ENCODE measurements at places on chromosomes 2 and 18. TPM values are rescaled to one million over a fixed set of nuclear protein-coding genes. Genes with fewer than 3 reads are reported as not detected.

DNA sequence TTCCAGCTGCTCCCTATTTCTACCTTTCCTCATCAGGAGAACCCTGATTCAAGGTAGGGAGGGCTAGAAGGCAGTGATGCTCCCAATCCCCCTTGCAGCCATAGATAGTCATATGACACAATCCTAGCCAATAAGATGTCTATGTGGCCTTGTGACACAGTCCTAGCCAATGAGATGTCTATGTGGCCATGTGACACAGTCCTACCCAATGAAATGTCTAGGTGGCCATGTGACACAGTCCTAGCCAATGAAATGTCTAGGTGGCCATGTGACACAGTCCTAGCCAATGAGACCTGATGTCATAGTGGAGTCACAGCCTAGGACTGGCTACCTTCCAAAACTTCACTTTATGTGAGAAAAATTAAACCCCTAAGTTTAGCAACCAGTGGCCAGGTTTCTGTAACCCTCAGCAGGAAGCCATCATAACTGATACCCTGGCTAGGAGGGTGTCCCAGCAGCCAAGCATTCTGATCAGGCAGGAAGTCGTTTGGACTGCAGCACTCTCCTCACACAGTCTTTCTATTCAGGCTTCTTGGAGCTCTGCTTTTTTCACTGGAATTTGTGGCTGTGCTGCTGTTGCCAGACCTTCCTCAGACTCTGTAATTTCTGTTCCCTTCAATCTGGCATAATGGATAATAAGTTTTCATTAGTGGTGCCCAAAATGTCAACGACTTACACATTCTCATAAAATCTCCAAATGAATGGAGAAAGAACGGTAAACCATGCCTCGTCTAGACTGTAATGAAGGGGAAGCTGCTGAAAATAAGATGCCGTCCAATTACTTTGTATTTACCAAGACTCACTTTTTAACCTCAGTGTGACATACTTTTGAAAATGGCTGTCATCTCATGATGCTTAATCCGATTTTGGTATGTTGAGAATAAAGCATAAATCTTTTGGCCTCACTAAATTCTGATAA is 165.0 kb upstream of the NCKAP5 start:
- DNase-seq, result no peak

DNA sequence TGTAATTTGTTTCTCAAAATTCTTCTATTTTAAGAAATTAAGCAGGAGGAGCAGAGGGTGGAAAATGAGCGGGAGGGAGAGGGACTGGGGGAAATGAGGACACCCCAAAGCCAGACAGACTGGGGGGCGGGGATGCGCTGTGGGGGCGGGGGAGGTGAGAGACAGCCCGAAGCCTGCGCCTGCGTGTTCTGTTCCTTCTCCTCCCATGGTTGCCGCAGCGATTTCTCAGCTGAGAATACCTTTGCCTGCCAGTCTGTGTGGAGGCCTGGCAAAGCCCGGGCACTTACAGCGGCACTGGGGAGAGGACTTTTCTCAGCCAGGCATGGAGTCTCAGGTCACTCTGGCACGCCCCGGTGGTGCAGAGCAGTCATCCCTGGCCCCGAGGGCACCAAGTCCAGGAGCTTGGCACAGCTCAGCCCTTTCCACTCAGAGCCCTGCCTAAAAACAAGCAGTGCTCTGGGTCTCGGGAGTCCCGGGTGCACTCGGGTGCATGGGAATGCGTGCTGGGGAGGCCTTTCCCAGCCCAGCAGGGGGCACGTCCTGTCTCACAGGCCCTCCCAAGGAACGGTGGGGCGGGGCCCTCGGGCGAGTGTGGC is 289.3 kb upstream of the HS6ST1 start:
- no peak for DNase-seq

DNA sequence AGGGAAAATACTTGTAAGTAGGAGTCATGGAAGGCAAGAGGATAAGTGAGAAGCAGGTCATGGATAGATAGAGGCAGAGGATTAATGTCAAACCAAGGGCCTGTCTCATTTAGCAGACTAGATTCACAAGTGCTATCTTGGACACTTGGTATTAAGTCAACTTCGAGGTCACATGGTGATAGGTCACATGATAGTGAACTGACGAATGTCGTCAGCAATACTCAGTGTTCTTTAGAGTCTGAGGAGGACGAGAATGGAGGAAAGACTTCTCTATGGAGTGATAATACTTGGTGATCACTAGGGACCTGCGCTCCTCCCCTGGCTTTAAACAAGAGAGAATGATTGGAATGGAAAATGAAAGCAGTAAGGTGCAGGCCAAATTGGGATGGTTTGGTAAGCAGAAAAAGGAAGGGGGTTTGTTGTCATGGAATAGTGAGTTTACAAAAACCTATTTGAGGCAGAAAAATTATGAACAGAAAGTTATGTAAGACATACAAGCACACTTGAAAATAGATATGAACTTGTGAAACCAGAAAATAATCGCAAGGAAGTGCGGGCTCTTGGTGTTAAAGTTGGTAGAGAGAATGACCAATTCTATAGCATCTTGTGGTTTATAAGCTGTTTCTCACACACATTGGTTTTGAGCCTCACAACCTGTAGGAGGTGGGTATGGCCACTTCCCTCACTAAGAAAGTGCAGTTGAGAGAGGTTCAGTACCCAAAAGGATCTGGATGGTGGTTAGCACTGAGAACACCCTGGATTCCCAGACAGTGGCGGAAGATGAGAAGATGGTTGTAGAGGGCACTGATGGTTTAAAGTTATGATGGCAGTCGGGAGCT is 141.5 kb downstream of the WDSUB1 start:
- no peak for DNase-seq

IL1RN gene
- 1.5 TPM for polyA plus RNA-seq

PMAIP1 gene
- polyA plus RNA-seq, result 2.7 TPM

DOK6 gene
- 17.5 TPM for polyA plus RNA-seq

GRCh38 chr2:95292623-95293260 is 4.4 kb upstream of the KCNIP3 start:
- DNase-seq, result no peak

Data from right lung (tissue), 10 donors.